ENCODE measurements at places on chromosomes 12 and 14. TPM values are rescaled to one million over a fixed set of nuclear protein-coding genes. Genes with fewer than 3 reads are reported as not detected.
A peak's percentile ranks its signal among the peaks of the same experiment; 100 is the strongest.

GRCh38 chr12:64551676-64552075 lies 58.6 kb upstream of the RASSF3 start:
- H3K4me3 ChIP-seq = no peak overlapping the region
- DNase-seq = no peak
- H3K4me1 ChIP-seq = no peaks in the 10 kb centered on the region
- H3K27me3 ChIP-seq = no peaks in the 10 kb centered on the region
- no peak overlapping the region for H3K27ac ChIP-seq

GRCh38 chr14:95173518-95173917 lies 16.2 kb upstream of the DICER1 start:
- no peaks in the 10 kb centered on the region for H3K27me3 ChIP-seq
- H3K36me3 ChIP-seq = no peaks in the 10 kb centered on the region
- no peak overlapping the region for H3K27ac ChIP-seq
- no peaks in the 10 kb centered on the region for H3K4me1 ChIP-seq
- no peak overlapping the region for H3K4me3 ChIP-seq
- DNase-seq = no peak

- DNase-seq = no peak
- H3K27me3 ChIP-seq = no peaks in the 10 kb centered on the region
- H3K27ac ChIP-seq = peak overlapping the region; percentile 94
- no peaks in the 10 kb centered on the region for H3K36me3 ChIP-seq
These were observed 938 bp upstream of the SLC25A29 start for GRCh38 chr14:100306998-100307765.

SLC38A6 gene
- 6.9 TPM for total RNA-seq

DNA sequence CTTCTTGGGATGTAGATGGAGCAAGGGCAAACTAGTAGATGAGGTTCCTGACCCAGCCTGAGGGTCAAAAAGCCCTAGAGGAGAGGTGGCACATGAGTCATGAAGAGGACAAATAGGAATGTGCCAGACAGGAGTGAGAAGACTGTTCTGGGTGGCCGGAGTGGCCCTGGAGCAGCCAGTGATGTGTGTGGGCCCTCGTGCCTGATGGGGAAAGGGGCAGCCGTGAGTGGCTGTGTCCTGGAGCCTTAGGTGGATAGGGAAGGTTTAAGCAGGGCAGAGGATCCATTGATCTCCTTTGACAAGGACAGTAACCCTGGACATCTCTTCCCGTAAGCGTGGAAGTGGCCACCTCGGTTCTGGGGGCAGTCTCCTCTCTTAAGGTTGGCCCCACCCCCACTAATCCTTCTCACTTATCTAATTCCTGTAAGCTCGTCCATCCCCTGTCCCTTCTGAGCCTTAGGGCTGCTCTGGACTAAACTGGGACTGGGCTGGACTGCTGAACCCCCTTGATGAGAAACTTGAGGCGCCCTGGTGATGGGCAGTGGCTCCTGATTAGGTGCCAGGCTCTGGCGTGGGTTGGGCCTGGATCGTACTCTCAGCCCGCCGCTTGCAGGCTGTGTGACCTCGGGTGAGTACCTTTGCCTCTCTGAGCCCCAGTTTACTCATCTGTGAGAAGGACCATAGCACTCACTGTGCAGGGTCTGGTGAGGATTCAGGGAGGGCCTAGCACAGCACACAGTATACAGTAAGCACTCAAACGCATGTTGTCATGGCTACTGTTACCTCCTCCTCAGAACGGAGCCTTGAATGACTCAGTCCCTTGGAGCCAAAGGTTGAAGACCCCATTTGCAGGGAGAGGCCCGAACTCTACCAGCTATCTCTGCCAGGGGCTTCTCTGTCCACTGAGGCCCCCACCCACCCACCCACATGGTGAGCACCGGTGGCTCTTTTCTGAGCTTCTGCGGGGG lies 4.0 kb downstream of the FAM222A start:
- no peaks in the 10 kb centered on the region for H3K27me3 ChIP-seq
- H3K4me1 ChIP-seq = no peaks in the 10 kb centered on the region
- H3K27ac ChIP-seq = peak overlapping the region; percentile 79
- no peak overlapping the region for H3K4me3 ChIP-seq
- no peaks in the 10 kb centered on the region for H3K36me3 ChIP-seq

- H3K27me3 ChIP-seq = no peaks in the 10 kb centered on the region
- no peak for DNase-seq
- peaks cover 56% of the 10 kb centered on the region for H3K4me1 ChIP-seq
- H3K36me3 ChIP-seq = no peaks in the 10 kb centered on the region
- no peak overlapping the region for H3K4me3 ChIP-seq
- no peak overlapping the region for H3K27ac ChIP-seq
These were observed 51.7 kb downstream of the PPP1R12A start for GRCh38 chr12:79883216-79883615.

GRCh38 chr14:61893371-61893940 lies 131.2 kb downstream of the SNAPC1 start:
- peaks cover 3% of the 10 kb centered on the region for H3K4me1 ChIP-seq
- H3K27me3 ChIP-seq = no peaks in the 10 kb centered on the region
- no peak overlapping the region for H3K4me3 ChIP-seq
- DNase-seq = no peak
- H3K27ac ChIP-seq = no peak overlapping the region
